Stimulated activated CD4-positive, alpha-beta T cell treated with anti-CD3 and anti-CD28 coated beads, Interleukin-15, amount 100 ng/mL, for 1 hour (primary cell): ENCODE measurements at places on chromosomes 3 and 15.
A peak's percentile ranks its signal among the peaks of the same experiment; 100 is the strongest.

DNA sequence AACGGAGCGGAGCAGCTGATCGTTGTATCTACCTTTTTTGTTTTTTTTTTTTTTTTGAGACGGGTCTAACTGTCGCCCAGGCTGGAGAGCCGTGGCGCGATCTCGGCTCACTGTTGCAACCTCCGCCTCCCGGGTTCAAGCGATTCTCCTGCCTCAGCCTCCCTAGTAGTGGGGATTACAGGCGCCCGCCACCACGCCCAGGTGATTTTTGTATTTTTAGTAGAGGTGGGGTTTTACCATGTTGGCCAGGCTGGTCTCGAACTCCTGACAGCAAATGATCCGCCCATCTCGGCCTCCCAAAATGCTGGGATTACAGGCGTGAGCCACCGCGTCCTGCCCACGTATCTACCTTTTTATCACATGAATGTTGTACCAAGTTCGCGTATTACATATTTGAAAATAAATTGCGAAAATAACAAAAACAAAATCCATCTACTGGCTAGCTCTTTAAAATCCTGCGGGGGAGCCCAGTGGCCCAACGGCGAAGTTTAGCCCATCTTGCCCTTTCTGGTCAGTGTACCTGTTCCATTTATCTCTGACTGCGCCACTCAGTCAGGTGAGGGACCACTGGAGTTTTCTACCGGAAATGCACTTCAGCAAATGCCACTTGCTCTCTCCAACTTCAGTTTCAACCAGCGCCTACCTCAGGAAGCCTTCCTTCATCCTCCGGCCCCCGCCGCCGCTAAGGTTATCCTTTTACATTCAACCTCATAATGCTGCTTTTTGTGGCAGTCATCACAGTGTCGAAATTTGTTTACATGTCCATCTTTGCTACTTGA, 1.2 kb upstream of the EIF3J start:
- no peak for DNase-seq

DNA sequence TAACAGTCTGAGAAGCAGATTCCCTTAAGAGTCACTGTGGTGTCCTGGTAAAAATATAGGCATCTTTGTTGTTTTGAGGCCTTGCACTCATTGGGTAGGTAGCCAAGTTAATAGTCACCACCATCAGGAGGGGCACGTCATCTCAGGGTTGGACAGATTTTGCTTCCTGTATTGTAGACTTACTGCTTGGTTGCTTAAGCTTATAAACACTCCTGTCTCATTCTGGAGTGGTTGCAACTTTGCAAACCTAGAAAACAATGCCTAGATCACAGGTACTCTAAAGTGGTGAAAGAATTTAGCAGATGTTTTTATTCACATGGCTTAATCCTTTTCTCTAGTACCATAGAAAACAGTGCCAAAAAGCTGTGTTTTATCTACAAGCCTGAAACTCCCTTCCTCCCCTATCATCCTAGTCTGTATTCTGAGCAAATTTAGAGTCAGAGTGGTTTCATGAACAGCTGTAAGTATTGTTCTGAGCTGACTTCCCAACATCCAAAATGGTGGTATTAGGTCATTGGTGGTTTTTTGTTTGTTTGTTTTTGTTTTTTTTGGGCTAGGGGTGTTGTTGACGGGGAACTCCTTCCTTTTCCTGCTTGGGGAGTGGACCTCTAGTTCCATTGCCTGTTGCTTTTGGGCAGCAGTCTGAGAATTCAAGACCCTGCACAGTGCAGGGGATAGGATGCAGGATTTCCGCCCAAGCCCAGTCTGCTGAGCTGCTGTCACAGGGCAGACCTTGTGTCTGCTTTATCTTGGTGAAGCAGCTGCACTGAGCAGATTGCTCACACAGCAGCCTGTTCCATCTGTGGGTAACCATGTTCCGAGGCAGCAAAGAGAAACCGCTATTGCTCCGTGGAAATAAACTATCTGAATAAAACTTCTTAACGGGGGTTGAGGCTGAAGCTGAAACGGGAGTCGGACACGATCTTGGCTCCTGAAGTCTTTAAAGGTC, 202.0 kb downstream of the AKAP13 start:
- peak; percentile 15 for DNase-seq

- DNase-seq: no peak
These were observed 38.7 kb upstream of the FBN1 start for GRCh38 chr15:48683991-48684765.

- DNase-seq: no peak
These were observed 108.5 kb upstream of the PFN2 start for GRCh38 chr3:150079029-150079739.

GRCh38 chr3:43180027-43180426, 74.1 kb upstream of the POMGNT2 start:
- DNase-seq: no peak

DNA sequence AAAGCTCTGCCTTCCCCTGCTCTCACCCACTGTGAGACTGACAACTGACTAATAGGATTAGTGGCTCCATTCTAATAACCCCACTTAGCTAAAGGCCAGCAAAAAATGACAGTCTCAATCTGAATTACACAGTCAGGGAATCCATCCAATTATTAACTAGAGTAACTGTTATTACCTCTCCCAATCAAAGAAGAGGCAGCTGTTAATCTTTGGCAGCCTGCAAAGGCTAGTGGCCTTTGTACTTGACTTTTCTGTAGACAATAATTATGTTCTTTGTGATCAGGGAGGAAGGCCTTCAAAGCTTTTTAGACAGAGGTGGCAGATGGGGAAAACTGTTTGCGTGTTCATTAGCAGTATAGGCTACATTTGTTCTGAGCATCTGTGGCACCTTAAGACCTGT, 177.7 kb downstream of the ISL2 start:
- no peak for DNase-seq

GRCh38 chr15:28066231-28066630, 32.9 kb downstream of the OCA2 start:
- no peak for DNase-seq

DNA sequence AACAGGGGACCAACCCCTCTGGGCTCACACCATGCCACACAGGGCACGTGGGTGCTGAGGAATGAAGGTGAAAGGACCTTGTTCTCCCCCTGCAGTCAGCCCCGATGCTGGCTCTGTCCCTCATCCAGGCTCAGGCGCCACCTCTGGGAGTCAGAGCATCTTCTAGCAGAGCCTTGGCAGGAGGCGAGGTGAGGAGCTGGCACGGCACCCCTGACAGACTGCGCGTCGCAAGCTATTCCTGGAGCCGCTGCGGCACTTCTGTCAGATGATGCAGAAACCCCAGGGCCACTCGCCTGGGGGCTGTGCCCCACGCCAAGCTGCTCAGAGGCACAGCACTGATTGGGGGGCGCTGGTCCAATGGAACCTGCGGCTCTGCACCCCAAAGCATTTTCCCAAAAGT, 62.0 kb downstream of the MGLL start:
- DNase-seq: no peak

DNA sequence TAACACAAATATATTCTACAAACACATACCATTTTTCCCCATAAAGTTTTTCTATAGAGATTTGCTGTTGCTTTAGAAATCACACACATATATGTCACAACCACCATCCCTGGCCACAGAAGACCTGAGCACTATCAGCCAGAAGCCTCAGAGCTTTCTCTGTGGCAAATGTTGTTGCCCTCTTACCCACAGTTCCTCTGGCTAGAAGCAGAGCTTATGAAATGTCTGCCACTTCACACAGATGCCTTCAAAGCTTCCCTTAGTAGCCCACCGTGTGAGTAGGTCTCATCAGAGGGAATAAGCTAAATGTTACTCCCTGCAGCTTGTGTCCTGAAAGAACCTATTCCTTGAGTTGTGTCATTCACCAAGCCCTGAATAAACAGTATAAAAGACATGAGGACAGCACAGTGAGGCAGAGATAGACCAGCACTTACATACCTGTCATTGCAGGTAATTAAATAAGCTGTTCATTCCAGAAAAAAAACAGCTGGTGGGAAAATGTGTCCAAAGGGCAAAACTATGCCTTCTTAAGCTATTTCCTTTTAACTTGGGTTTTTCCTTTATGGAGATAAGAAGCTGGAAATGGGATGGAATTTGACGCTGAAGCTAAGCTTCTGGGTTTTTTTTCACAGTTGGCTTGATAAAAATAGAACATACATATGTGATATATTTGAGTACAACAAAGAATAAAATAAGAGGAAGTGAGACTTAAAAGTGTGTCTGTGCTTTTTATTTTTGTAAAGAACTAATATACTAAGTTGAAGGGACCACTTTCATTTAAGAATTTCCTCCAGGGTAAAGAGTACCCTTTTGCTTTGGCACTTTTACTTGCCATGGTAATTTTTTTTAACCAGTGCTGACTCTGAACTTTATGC, 391.4 kb downstream of the KCNH8 start:
- no peak for DNase-seq

GRCh38 chr15:49380912-49381311, 42.1 kb upstream of the FGF7 start:
- no peak for DNase-seq

DNA sequence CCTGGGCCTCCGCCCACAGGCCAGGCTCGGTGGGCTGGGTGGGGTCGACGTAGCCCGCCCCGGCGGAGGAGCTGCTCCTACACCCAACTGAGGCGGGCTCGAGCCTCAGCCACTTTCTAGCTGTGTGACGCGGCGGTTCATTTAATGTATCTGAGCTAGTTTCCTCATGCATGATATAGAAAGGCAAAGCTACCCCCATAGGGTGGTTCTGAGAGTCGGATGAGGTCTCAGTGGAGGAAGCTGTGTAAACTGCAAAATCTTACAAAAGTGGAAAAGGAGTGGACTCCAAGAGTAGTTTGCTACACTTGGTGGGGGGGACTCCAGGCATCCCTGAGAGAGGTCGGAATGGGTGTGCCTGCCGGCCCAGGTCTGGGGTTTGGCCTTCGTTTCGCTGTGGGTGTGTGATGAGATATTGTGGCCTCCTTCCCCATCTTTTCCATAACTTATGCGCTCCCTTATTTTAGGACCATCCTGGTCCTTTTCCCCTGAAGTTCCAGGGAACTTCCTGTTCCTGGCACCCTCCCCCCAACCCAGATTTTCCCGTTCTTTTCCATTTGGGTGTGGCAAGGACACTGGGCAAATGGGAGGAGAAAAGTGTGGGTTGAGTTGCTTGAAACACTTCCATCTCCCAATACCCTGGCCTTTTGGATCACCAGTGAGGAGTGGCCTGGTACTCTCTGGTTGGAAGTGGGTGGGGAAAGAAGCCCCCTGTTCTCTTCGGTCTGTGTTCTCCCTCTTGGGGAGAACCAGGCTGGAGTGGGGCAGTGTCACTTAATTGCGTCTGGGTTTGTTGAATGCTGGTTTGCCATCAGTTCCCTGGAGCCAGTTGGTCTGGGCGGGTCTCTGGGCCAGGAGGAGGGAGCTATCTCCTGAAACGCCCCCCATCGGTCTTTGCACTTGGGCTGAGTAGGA, 1.1 kb downstream of the PDIA5 start:
- peak; percentile 23 for DNase-seq

GRCh38 chr3:58628823-58629562, 37.6 kb downstream of the FAM3D start:
- no peak for DNase-seq

GRCh38 chr3:134544316-134544715, 58.5 kb downstream of the CEP63 start:
- no peak for DNase-seq

GRCh38 chr3:47976135-47976732, 40.0 kb downstream of the MAP4 start:
- no peak for DNase-seq

GRCh38 chr3:103372031-103372430, 937.2 kb downstream of the ZPLD1 start:
- no peak for DNase-seq

- DNase-seq: no peak
These were observed 33.4 kb downstream of the SLCO3A1 start for GRCh38 chr15:91886878-91887277.

DNA sequence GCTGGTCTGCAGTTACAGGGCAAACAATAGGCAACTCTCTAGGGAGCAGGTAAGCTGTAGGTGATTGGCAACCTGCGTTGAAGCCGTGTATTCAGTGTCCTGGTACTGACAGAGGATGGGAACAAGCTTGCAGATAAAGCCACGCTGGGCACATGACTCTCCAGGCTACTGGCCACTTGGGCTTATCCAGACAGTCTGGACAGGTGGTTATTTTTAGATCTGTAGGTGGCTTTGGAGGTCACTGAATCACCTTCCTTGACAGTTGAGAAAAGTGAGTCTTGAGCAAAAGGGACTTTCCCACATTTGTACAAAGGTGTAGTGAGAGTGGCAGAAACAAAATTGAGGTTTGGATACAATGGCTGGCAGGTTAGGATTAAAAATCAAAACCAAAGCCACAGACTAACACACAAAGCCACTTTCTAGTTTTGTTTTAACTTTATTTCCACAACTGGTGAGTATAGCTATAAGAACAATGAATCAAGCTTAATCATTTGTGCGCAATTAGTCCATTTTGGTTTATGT, 22.3 kb upstream of the IL1RAP start:
- no peak for DNase-seq

GRCh38 chr3:174440253-174440701, 418.9 kb upstream of the NAALADL2 start:
- no peak for DNase-seq

DNA sequence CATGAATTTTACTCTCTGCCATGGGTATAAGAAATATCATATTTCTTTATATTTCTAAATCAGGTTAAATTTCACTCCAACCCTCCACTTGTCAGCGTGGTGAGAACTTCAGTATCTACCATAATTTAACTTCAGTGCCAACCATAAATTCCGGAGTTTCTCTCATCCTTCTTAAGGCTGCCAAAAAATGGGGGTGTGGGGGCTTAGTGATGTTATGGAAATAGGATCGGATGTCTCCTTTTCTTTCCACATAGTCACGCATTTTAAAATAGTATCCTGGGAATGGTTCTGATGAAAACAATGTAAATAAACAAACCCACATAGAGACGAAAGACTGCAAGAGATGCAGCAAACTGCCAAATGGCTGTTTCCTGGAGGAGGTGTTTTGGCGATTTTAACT, 12.9 kb upstream of the FAM3D start:
- DNase-seq: no peak

DNA sequence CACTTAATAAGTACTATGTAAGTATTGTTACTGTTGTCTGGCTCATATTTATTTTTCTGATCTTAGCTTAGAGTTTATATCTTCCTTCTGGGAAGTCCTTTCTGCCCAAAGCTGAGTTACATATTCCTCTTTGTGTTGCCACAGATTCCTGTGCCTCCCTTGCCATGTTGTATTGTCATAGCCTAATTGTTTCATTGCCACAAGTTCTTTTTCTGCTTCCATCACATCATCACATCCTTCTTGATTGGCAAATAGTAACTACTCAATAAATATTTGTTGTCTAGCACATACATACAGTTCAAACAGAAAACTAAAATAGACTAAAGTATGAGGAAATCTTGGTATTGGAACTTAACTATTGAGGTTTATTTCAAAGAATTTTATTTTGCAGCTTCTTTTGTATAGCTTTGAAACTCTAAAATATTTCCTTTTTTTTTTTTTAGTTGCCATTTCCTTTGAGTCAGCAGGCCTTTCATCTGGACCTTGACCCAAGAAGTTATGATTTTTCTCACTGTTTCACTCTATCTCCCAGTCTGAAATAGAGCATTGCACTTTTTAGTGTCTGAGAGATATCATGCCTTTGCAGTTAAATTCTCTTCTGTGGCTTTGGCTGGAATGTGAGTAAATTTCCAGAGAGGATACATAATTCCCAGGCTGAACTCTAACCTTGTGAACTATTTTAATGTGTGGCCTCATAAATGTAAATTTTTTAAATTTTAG, 98.2 kb downstream of the ZNF609 start:
- no peak for DNase-seq

- DNase-seq: no peak
These were observed 83.8 kb downstream of the PRICKLE2 start for GRCh38 chr3:64141476-64141875.
